ENCODE measurements at places on chromosomes 11 and 22.
A peak's percentile ranks its signal among the peaks of the same experiment; 100 is the strongest.

- no peak for DNase-seq
Measured at GRCh38 chr11:26743622-26744021, 21.8 kb upstream of the SLC5A12 start.

- DNase-seq, result peak; percentile 77
Measured at GRCh38 chr11:72642043-72642883, 32.0 kb downstream of the PDE2A start.

DNA sequence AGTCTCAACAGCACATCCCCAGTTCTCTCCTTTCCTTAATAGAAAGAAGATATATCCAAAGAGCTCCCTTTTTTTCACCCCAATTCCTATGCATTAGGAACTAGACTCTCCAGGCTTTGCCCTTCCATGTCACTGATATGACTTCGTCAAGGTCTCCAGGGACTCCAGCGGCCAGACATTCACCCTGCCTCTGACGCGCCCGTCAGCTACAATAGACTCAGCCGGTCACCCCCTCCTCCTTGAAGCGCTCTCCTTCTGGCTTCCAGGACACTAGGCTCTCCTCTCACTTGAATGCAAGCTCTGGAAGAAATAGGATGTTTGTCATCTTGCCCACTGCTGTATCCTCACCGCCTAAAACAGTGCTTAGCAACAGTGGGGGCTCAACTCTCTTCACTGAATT is 14.9 kb upstream of the ELFN2 start:
- DNase-seq, result no peak

DNA sequence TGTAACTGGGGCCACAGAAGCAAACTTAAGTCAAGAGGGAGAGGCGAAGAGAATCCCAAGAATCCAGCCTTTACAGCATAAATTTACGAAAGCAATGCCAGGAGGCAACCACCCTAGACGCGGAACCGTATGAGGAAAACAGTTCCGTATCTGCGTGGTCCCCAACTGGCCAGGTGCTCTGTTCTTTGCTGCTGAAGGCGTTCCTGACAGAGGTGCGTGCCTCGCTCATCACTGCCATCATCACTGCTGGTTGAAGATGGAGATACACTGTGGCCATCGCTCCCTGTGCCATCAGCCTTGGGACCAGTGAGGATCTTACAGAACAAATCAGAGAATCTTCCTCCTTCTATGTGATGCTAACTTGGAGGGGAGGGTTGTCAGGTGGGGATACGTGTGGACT is 270.5 kb upstream of the B3GAT1 start:
- no peak for DNase-seq

DNA sequence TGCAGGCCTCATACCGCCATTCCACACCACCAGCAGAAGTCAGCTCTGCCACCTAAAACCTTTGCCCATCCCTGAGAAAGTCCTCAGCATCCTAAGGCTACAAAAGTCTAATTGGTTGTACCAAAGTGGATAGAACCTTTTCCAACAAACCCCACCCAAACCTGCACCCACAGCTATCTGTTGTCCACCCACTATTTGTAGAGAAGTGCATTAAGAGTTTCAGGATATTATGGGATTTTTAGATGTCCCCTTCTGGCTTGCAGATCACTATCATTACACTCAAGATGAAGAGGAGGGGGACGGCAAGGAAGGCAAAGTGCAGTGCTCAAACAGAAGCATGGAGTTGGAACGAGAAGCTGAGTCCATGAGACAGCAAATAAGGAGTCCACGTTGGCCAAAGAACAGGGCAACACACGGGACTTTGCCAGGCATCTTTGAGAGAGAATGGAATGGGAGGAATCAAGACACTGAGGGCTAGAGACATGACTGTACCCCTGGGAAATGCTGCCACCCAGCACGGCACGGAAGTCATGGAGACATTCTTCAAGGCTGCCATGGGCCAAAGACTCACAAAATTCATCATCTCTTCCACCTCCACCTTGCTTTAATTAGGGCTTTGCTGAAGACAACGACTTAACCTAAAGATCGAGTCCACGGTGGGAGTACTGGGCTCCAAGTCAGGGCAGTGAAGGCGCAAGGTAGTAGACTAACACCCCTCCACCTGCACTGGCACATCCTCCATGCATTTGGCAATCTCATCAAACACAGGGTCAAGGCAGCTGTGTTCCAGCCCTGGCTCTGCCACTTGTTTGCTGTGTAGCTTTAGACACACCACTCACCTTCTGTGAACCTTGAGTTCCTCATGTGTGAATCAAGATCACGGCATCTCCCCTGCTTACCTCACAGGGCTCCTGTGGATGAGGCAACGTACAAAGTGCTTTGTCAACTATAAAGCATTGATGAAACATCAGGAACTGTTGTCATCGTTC is 112.9 kb upstream of the TMEM45B start:
- no peak for DNase-seq

DNA sequence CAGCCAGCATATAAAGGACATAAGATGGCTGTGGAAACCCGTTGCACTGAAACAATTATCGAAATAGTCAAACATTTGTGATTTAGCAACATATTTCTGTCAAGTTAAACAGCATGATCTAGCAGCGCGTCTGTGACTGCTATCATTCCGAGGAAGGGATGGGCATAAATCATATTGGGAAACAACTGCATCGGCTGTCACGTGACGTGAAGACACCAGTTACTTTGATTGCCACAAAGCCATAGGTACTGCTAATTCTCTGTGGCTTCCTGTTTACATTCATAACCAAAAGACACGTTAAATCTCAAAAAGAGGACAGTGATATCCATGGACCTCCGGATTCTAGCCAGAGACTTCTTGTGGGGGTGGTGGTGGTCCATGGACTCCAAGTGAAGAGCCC is 87.8 kb downstream of the CACNA1I start:
- DNase-seq, result no peak

DNA sequence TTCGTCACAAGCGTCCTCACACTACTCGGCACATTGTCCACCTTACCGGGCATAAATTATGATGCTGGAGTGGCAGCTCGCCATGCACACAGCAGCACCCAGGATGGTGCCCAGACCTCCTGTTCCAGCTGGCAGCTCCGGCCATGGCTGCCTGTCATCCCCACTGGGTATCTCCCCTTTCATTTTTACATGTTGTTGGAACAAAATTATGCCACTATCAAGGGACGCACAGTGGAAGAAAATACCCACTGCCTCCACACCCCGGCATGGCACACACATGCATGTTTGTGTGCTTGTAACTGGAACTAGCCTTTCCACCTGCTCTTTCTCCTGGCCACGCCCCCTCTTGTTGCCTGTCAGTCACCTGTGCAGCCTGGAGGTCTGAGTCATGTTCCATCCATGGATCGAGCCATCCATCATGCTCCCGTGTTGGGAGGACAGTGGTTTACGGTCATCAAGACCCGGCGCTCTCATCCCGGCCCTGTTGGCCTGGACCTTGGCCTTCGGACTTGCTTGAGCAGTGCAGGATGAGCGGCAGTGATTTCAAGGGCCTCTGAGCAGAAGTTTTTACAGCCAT is 1069.6 kb downstream of the BRD1 start:
- peak; percentile 30 for DNase-seq

- DNase-seq, result no peak
Measured at GRCh38 chr11:96136613-96137298, 206.2 kb downstream of the MAML2 start.

GRCh38 chr11:46914363-46914762 is 4.0 kb downstream of the LRP4 start:
- DNase-seq, result no peak

- no peak for DNase-seq
Measured at GRCh38 chr11:105718641-105719040, 108.8 kb downstream of the GRIA4 start.

- no peak for DNase-seq
Measured at GRCh38 chr11:134471087-134471715, 59.2 kb upstream of the B3GAT1 start.

GRCh38 chr11:84887055-84887629 is 740.0 kb downstream of the DLG2 start:
- DNase-seq, result no peak

- DNase-seq, result no peak
Measured at GRCh38 chr22:48500471-48501230, 1327.0 kb downstream of the BRD1 start.

DNA sequence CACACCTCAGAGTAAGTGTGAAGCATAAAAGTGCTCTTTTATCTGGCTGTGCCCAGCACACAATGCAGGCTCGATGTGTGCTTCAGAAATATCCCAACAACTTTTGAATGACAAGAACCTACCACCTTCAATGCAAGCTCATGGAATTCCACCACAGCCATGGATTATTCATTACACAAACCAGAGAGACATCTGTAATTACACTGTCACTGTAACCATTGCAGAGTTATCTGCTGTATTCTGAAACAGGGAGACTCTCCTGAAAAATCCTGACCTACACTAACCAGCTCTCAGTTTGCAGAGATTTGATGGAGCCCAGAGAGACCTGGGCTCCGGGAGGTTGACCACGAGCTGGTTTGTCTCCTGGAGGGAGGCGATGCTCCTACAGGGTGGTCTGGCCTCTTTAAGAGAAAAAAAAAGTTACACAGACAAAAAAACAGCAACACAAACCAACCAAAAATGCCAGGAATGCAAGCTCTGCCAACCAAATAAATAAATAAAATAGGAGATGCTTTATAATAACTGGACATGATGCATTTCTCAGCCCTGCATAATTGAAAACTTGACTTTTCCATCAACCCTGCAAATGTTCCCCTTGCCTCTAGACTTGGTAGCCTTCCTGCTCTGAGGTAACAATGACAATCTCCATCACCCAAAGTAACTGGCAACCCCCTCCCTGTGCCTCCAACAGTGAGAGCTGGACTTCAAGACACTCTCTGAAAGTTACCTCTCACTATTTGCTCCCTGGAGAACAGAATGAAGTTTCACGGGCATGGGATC is 69.7 kb downstream of the ETS1 start:
- no peak for DNase-seq

DNA sequence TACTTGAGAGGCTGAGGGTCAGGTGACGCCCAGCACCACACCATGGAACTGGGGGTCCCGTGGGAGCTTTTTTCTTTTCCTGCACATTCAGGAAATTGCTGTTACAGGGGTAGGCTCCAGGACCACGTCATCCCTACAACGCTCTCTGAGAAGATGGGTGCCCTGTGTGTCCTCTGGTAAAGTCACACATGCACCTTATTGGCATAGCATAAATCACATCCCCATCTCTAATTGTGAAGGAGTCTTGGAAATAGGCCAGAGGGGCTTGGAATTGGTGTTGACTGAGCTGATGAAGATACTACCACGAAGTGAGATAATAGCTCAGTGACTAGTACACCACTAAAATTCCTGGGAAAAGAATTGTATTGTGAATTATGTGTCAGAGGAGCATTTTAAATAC is 57.6 kb downstream of the TNRC6B start:
- DNase-seq, result no peak

DNA sequence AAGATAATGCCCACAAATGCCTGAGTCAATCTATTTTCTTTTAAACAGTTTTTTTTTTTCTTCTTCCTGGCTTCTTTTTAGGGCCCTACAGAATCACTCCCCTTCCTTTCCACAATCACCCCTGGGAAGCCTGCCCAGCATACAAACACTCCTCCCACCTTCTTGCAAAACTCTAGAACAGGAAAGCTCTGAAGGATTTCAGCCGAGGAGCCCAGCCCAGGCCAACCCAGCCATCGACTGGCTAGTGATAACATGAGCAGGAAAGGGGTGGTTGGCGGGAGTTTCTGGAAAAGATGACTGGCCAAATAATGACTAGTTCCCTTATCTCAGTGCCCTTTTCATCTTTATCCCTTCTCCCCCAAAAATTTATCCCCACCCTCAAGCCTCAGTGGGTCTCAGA is 68.2 kb downstream of the USP35 start:
- DNase-seq, result no peak

DNA sequence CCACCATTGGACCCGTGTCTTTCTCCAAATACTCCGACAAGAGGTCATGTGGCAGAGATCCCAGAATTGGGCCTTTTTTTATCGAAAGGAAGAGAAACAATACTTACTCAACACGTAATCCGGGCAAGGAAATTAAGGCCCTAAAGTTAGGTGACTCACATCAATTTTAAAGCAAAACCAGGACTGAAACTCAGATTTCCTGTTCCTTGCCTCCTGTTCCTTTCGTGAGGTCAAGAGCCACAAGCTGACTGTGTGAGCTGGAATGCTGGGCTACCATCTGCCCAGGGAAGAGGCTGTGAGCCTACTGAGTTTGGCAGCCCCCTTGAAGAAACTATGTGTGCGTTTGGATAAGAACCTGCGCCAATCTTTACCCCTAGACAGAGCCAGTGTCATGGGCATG is 27.1 kb upstream of the MRGPRX2 start:
- DNase-seq, result no peak

DNA sequence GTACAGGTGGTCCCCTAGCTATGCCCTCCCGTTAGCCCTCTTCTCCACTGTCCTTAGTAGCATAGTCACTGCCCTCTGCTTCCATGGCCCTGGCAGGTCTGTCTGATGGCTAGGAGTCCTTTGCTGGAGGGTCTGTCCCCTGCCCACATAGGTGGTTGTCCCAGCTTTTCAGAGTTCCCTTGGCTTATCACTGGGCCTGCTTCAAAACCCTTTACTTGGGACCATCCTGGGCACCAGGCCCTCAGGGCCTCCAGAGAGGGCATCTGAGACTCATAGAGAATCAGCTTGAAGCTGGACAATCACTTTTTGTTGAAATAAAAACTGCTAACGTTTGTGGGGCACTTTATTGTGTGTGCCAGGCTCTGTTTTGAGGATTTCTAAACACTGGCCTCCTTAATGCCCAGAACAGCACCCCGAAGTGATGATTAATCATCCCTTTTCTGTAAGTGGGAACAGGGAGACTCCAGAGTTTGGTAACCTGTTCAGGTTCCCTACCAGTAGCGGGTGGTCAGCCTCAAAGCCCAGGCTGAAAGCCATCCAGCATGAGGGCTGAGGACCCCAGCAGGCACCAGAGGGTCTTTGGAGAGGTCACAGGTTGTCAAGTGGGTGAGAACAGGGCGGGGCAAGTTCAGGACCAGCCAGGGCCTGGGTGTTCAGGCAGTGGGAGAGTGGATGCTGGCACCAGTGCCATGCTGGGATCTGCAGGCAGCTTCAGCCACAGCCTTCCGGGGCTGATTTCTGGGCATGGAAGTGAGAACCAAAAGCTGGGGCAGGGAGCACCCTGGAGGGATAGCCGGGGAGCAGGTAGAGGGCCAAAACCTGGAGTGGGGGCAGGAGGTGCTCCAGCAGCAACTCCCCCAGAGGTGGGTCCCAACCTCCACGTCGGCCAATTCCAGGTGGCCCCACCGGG is 495 bp upstream of the KCNK4 start:
- DNase-seq, result no peak

Measured in ecto neural progenitor cell (in vitro differentiated cells).